ENCODE measurements at places on chromosomes 12 and 14.

GRCh38 chr12:111074965-111075364, 154.6 kb upstream of the MYL2 start:
- DNase-seq = no peak

DNA sequence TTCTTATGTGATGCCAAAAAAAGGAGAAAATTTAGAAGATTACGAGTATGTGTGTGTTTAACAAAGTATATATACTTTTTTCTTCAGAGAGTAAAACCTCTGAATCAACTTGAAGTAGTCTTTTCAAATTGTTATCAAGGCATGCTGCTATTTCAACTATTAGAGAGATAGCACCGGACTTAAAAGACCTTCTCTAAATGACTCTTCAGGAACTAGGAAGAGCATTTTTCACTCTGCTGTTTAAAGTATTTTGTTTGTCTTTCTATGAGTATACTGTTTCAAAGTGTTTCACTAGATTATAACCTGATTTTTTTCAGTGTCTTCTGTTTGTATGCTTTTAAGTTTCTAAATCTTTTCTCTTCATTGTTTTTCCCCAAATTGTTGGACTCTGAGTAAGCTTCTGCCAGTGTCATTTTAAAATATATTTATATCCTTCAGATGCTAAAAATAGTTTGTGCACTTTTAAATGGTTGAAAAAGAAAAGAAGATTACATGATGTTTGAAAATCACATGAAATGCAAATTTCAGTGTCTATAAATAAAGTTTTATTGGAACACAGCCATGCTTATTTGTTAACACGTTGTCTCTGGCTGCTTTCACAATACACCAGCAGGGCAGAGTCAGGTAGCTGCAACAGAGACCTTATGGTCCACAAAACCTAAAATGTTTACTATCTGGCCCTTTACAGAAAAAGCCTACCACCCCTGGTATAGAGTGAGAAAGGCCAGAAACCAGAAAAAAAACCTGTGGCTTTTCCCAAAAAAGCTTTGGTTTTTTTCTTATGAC, 21.3 kb downstream of the CRADD start:
- no peak for DNase-seq

DNA sequence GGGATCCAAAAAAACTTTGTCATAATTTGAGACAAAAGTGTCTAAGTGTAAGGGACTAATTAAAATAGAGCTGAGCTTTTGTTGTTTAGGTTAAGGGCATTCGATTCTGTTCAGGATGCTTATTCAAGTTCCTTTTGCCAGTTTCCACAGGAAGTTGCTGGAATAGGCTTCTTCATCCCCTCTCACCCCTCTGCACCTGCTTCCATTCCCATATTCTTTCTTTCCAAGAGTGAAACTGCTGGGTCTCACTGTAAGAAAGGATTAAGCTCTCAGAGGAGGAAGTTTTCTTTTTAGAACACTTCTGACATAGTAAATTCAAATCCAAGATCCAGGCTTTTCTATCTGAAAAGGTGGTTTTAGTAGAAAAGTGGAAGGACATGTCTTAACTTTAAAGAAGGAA, 61.4 kb downstream of the POLR3B start:
- no peak for DNase-seq

DNA sequence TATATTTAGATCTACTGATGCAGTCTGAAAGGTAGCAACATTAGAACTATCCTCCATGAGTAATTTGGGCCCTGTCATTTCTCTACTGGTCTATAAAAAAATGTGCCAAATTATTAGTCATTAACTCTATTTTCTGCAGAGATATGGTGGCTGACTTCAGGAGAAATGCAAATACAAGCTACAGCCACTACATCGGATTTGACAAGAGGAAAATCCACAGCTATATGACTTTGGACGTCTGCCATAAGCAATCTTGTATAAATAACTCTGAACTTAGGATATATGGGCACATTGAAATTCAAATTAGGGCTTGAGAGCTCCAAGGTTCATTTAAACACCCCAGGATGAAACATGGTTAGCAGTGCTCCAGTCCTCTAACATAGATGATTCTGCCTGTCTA, 983.0 kb upstream of the LRFN5 start:
- no peak for DNase-seq

- no peak for DNase-seq
Observed at GRCh38 chr14:85535991-85536832, 6.3 kb downstream of the FLRT2 start.

DNA sequence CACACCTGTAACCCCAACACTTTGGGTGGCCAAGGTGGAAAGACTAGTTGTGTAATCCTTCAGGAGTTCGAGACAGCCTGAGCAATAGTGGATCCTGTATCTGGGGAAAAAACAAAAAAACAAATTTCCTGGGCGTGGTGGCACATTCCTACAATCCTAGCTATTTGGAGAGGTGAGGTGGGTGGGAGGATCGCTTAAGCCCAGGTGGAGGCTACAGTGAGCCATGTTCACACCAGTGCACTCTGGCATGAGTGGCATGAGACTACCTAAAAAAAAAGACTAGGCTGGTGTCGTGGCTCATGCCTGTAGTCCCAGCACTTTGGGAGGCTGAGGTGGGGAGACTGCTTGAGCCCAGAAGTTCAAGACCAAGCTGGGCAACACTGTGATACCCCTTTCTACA, 17.2 kb downstream of the PTGES3 start:
- DNase-seq = no peak

DNA sequence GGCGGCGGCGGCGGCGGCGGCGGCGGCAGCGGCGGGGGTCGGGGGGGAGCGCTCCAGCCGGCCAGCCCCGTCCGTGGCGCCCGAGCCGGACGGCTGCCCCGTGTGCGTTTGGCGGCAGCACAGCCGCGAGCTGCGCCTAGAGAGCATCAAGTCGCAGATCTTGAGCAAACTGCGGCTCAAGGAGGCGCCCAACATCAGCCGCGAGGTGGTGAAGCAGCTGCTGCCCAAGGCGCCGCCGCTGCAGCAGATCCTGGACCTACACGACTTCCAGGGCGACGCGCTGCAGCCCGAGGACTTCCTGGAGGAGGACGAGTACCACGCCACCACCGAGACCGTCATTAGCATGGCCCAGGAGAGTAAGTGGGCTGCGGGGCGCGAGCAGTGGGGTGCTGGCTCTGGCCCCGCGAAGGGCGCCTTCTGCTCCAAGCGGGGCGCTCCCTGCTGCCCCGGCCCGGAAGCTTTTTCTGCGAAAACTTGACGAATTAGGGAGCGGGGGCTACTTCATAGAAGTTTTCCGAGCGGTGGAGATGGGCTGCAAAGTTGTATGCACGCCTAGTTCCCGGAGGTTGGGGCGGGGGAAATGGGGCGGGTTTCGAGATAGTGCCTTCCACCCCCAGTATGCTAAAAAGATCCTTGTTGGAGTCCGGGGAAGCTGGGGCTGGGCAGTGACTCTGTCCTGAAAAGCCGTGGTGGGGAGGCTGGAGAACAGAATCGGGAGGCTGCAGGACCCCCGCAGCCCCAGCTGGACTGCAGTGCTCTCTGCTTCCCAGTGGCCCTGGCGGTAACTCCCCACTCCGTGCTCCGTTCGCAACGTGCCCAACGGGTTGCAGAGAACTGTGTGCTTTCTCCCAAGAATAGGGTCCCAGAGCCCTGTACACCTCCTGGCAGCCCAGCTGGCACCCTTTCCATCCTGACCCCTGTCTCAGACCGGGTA, 751 bp downstream of the GDF11 start:
- DNase-seq = no peak

DNA sequence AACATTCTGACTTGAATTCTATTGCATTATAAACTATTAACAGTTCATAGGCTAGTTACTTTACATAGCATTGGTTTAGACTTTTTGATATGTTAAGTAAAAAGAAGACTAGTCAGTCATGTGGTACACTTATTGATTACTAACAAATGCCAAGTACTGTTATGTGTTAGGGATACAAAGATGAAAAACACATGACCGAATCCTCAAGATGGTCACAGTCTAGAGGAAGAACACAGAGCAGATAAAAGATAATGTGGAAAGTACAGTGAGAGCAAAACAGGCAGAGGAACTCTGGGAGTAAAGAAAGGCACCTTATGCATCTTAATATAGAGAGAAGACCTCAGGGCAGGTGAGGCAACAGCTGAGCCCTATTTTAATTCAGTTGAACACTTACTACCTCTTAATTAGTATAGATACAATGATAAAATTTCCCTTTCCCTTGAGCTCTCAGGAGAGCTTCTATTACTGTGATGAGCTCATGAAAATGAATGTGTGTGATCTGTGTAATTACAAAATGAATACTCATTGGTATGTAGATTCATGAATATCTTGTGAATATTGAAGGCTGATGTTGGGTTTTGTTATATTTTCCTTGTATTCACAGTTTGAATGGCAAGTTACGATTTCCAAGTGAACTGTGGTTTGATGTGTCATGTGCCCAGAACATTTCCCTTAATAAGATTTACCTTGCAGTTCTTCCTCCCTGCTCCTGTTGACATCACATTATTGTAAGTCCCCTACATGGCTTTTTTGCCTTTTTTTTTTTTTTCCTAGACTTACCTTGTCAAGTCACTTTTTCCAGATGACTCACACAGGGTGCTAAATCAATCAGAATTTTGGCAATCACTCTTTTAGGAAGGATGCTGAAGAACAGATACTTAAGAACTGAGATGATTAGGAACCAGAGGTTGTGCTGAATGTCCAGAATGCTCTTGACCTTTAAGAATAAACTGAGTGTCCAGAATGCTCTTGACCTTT, 29.5 kb upstream of the MSRB3 start:
- no peak for DNase-seq

GRCh38 chr12:47223031-47223847, 143.5 kb upstream of the AMIGO2 start:
- DNase-seq = no peak

- no peak for DNase-seq
Observed at GRCh38 chr14:90600619-90601018, 203.8 kb downstream of the CALM1 start.

GRCh38 chr14:33590891-33591630, 359.8 kb downstream of the EGLN3 start:
- no peak for DNase-seq

DNA sequence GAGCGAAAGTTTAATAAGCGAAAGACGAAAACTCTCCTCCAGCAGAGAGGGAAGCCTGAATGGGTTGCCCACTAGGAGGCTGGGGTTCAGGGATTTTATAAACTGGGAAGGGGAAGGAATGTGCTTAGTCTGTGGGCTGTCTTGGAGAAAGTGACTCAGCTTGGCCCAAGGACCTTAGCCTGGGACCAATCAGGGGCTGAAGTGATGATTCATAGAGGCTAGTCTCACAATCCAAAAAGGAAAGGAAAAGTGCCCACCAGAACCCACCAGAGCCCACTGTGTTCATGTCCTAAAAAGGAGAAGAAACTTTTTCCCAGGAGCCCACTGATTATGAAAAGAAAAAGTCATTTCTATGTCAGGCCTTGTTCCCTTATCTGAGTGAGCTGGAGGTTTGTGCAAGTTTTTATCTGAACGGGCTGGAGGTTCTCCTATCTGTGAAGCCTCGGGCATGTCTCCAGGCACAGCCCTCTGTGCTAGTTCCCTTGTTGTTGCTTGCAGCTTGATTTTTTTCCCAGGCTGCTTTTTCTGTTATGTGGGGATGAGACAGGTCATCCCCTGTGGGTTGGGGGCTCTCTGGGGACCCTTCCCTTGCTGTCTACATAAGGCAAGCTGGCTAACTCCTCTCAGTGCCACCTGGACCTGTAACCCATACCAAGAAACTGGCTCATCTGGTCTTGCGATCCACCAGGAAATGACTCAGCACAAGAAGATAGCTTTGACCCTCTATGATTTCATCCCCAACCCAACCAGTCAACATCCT, 8.3 kb upstream of the GOLGA5 start:
- DNase-seq = peak; percentile 44

- no peak for DNase-seq
Observed at GRCh38 chr12:16437926-16438325, 90.5 kb downstream of the MGST1 start.

GRCh38 chr12:11031307-11031706, at the start of gene TAS2R31:
TSS of gene TAS2R31 (minus strand) at chr12:11031407. CDS start at chr12:11031335, 72 bp downstream.
- no peak for DNase-seq

- no peak for DNase-seq
Observed at GRCh38 chr12:30696486-30696885, 817 bp upstream of the IPO8 start.

DNA sequence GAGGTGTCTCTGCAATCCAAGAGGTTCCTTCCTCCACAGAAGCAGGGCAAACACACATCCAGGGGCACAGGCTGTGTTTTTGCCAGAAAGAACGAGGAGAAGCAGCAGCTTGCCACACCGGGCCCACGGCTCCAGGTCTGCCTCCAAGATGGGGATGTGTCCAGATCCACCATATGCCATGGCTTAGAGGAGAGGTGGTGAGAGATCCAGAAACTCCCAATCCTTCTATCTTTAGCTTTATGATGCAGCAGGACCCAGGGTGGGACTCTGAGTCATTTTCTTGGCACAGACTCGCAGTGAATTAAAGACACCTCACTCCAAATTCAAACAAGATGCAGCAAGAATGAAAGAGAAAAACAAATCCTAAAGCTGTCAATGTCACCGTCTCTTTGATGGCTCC, 481.4 kb upstream of the TMEM132C start:
- peak; percentile 20 for DNase-seq

DNA sequence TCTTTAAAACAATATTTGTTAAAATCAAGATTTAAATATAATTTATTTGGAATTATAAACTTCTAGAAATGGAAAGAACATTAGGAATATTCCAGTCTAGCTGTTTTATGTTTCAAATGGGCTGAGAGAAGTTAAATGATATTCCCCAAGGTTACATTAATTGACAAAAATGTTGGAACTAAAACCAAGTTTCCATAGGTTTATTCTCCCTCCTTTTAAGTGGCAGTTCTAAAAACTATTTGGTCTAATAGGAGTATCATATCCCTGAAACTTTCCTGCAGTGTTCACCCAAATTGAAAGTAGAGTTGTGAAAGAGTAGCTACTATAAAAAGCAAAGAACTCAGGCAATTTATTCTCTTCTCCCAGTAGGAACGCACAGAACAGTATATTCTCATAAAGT, 1185.5 kb downstream of the LRFN5 start:
- no peak for DNase-seq

GRCh38 chr12:28083840-28084678, 106.2 kb upstream of the CCDC91 start:
- DNase-seq = no peak

GRCh38 chr12:93484315-93484981, 17.1 kb downstream of the MRPL42 start:
- no peak for DNase-seq

DNA sequence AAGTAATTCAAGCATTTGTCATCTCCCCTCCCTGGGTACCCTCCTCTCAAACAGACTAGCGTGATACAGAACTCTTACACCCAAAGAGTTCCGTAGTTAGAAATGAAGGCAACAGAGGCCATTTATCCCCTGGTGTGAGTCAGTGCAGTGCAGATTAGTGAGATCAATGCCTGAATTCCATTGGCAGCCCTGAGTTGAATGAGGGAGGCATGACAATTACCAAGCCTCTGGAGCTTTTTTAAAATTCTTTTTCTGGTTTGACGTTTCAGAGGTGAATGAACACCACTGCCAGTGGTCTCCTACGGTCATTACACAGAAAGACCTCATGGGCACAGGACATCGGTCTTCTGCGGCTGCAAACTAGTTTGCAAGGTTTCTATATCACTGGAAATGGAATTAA, 94.4 kb downstream of the PRIMA1 start:
- DNase-seq = no peak

- no peak for DNase-seq
Observed at GRCh38 chr12:14157088-14157747, 175.8 kb upstream of the GRIN2B start.
